ENCODE measurements at places on chromosomes 11 and 22. TPM values are rescaled to one million over a fixed set of nuclear protein-coding genes. Genes with fewer than 3 reads are reported as not detected.
A peak's percentile ranks its signal among the peaks of the same experiment; 100 is the strongest.

DNA sequence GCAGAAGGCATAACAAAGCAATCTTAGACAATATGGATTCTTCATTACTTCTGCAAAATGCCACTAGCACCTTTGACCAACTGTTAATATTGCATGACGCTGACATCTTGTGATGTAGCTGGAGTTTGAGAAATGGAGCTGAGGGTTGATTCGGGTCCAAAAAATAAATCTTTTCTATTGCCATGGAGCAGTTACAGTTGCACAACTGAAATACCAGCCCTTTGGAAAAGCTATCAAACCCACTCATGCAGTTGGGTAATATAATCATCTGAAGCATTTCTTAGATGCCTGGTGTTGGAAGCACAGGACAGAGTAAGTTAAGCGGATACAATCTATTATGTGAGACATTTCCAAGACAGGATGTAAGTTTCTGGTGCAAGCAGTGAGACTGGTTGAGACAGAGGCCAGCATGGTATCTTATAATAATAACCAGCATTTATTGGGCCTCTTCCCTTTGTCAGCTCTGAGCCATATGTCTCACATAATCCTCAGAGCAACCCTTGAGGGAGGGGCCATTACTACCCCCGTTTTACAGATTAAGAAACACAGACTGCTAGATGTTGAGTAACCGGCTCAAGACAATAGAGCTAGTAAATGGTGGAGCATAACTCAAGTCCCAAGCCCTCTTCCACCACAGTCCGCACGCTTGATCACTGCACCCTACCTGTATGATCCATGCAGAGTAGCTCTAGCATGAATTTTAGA is 74.9 kb upstream of the CAPRIN1 start:
- DNase-seq: no peak
- H3K4me3 ChIP-seq: no peak overlapping the region
- no peaks in the 10 kb centered on the region for H3K27me3 ChIP-seq

DNA sequence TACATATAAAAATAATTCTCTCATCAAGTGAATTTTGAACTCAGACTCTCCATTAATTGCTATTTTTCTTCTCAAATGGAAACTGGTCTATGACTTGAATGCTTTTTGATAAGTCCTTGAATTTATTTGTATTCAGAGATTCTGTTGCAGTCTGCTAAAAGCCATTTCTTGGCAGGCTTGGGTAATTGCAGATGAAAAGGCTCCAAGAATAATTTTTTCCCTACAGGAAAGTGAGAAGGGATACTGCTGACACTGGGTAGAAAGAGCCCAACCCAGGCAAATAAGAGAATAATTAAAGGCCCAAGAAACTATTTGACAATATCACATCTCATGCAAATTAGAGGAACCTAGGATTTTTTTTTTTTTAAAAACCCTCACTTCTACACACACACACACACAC is 246.5 kb upstream of the DDI1 start:
- no peaks in the 10 kb centered on the region for H3K4me1 ChIP-seq
- no peak overlapping the region for H3K4me3 ChIP-seq
- H3K36me3 ChIP-seq: no peaks in the 10 kb centered on the region
- no peak for DNase-seq

GRCh38 chr22:43447380-43447779 is 35.6 kb downstream of the MPPED1 start:
- H3K4me3 ChIP-seq: no peak overlapping the region
- H3K27me3 ChIP-seq: no peaks in the 10 kb centered on the region
- H3K27ac ChIP-seq: no peak overlapping the region
- H3K4me1 ChIP-seq: no peaks in the 10 kb centered on the region

GRCh38 chr11:14336507-14337503 is 22.2 kb downstream of the RRAS2 start:
- H3K4me3 ChIP-seq: no peak overlapping the region
- no peaks in the 10 kb centered on the region for H3K27me3 ChIP-seq
- no peak for DNase-seq
- peaks cover 4% of the 10 kb centered on the region for H3K4me1 ChIP-seq

DNA sequence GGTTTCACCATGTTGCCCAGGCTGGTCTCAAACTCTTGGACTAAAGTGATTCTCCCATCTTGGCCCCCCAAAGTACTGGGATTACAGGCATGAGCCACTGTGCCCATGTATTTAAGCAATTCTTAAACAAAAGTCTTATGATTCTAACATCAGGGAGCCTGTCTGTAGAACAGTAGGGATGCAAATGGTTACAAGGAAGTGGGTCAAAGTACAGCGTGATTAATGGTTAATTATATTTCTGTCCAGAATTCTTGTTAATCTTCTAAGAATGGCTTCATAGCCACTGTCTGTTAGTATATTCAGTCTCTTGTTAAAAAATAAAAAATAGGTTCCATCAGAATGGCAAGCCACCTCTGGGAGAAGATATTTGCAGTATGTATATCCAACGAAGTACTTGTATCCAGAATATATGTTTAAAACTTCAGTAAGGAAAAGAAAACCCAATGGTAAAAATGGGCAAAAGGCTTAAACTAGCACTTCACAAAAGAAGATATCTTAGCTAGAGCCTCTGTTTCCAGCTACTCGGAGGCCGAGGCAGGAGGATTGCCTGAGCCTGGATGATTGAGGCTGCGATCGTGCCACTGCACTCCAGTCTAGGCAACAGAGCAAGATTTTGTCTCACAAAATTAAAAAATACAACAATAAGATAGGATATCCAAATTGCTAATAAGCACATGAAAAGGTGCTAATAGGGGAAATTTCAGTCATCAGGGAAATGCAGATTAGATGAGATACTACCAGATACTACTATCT is 22.9 kb downstream of the ATG13 start:
- H3K4me3 ChIP-seq: no peak overlapping the region
- DNase-seq: no peak
- peaks cover 1% of the 10 kb centered on the region for H3K4me1 ChIP-seq
- no peaks in the 10 kb centered on the region for H3K27me3 ChIP-seq

- DNase-seq: peak; percentile 54
- peaks cover 4% of the 10 kb centered on the region for H3K36me3 ChIP-seq
- no peaks in the 10 kb centered on the region for H3K4me1 ChIP-seq
- no peak overlapping the region for H3K27ac ChIP-seq
Measured at GRCh38 chr22:19801340-19802000, 40.9 kb downstream of the TBX1 start.

- no peak overlapping the region for H3K27ac ChIP-seq
- no peak overlapping the region for H3K4me3 ChIP-seq
- no peaks in the 10 kb centered on the region for H3K4me1 ChIP-seq
- DNase-seq: no peak
- H3K27me3 ChIP-seq: no peaks in the 10 kb centered on the region
Measured at GRCh38 chr11:29352273-29352795, 664.5 kb downstream of the KCNA4 start.

DNA sequence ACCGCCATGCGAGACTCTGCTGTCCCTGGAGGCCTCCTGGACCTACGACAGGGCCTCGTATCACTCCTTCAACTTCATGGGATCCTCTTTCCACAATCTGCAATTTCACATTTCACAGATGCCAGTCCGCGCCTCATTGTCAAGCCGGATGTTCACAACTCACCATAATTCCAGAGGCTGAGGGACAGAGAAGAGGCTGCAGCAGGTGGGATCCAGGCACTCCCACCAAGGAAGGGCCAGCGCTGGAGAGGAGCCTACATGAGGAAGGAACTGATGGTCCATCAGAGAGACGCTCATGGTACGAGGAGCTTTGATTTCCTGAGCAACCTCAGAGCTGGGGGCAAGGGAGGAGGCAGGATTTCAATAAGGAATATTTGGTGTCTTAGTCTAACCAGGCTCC is 495.0 kb downstream of the BRD1 start:
- no peaks in the 10 kb centered on the region for H3K4me1 ChIP-seq
- no peaks in the 10 kb centered on the region for H3K36me3 ChIP-seq
- H3K27me3 ChIP-seq: no peaks in the 10 kb centered on the region
- no peak overlapping the region for H3K4me3 ChIP-seq

Gene KDM4D
- 0.67 TPM for total RNA-seq

Data from spleen (tissue), 13 donors.